CD4-positive, alpha-beta T cell treated with Interleukin-4 for 1 hour (primary cell): ENCODE measurements at places on chromosomes 12 and 14.

DNA sequence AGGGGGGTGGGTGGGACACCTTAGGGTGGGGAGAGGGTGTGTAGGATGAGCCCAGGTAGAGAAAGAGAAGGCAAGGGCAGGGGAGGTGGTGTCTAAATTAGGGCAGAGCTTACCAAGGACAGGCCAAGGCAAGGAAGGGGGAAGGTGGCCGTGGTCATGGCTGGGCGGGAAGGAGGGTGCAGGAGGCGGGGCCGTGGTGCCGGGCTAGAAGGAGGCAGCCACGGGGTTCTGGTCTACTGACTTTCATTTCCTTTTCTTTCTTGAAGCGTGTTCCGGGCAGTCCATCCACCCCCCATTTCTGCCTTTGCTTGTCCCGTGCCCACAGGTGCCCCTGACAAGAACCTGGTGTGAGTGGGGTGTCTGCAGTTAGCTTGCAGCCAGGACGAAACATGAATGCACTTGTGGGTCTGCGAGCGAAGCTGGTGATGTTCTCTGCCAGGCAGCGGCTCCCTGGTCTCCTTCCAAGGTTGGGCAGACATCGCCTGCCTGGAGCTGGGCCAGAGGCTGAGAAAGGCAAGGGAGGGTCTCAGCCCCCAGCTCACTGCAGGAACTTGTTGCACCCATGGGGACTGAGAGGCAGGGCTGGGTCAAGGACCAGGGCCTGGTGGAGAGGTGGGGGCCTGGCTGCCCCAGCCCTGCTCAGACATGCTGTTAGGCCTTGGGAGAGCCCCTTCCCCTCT is 58.2 kb downstream of the KIF26A start:
- no peak for DNase-seq

GRCh38 chr12:2607881-2608607 is 186.7 kb upstream of the FKBP4 start:
- DNase-seq, result no peak

DNA sequence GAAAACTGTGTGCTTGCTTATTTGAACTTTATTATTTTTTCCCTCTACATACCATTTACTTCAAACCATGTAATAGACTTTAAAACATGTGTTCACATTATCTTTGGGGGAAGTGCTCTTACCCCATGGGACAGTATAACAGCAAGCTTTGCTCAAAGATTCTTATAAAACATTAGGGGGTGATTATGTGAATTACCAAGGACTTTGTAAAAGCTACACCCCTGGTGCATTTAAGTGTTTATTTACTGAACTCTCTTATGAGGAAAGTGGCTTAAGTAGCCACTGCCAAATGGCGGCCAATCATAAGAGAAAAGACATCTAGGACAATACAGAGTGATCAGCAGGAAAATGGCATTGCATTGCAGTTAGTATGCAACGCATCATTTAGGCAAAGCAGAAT is 70.3 kb downstream of the CAPZA3 start:
- no peak for DNase-seq

DNA sequence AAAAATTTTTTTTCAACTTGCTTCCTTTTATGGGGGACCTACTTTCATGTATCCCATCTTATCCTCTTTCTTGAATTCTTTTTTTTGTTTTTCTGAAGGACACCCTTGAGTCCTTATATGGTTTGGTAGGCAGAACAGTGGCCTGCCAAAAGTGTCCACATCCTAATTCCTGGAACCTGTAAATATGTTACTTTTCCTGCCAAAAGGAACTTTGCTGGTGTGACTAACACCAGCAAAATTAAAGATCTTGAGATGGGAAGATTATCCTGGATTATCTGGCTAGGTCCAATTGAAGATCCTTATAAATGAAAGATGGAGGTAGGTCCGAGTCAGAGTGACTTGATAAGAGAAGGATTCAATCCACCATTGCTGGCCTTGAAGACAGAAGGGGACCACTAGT is 5.3 kb downstream of the NUBPL start:
- DNase-seq, result no peak

DNA sequence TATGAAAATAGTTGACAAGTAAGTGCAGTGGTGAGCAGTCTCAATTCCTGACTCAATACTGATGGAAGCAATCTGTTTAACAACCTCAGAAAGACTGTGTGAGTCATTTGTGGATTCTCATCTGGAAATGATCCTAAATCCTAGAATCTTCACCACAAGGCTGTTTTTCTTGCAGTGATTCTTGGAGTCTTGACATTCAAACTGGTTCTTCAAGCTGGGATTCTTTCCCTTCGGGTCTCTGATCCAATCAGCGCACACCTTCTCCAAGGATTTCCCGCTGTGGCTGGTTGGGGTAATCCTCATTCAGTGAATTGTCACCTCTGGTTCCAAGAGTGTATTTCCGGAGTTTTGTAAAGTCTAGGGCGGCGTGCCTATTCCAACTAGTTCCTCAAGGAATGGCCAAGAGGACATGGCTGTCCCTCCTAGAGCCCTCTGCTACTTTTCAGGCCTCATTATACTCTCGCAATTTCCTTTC is 37.7 kb upstream of the FOXJ2 start:
- DNase-seq, result no peak

GRCh38 chr14:105660816-105661531 is 134.6 kb downstream of the TMEM121 start:
- no peak for DNase-seq

GRCh38 chr12:112270673-112271072 is 111.6 kb downstream of the HECTD4 start:
- no peak for DNase-seq

DNA sequence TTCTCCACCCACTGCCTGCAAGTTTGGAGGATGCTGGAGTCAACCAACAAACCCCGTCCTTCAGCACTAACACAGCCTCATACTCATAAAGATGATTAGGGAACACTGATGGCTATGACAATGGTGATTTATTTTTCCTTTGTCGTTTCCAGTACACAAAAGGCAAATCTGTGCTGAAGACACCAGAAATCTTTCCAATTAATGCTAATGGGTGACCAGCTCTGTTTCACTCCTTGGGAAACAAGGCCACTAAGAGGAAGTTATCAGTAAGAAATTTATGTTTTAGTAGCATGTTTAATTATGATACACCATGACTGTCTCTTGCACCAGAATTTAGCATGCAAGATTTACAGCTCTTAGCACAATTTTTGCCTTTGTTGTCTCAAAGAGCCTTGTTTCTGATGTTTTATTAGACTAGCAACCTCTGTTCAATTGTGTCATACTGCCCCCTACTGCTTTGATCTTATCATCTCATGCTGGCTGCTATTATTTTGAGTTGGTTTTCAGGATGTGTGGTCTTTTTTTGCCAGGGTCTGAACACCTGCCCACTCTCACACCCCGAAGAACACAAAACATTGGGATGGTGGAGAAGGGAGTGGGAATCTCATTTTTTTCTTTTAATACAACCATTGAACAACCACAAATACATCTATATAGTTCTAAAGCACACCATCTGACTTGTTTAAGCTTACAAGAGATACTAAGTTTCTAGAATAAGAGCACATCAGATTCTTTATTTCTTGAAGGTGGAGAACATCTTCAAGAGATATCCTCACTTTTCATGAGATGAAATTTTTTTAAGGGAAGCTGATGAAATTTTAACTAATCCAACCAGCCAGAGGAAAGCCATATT is 160.9 kb downstream of the SPTSSA start:
- DNase-seq, result no peak

- no peak for DNase-seq
Observed at GRCh38 chr14:94884616-94885230, 114.8 kb upstream of the GSC start.

- DNase-seq, result no peak
Observed at GRCh38 chr12:124184456-124184855, 110.4 kb upstream of the RFLNA start.

DNA sequence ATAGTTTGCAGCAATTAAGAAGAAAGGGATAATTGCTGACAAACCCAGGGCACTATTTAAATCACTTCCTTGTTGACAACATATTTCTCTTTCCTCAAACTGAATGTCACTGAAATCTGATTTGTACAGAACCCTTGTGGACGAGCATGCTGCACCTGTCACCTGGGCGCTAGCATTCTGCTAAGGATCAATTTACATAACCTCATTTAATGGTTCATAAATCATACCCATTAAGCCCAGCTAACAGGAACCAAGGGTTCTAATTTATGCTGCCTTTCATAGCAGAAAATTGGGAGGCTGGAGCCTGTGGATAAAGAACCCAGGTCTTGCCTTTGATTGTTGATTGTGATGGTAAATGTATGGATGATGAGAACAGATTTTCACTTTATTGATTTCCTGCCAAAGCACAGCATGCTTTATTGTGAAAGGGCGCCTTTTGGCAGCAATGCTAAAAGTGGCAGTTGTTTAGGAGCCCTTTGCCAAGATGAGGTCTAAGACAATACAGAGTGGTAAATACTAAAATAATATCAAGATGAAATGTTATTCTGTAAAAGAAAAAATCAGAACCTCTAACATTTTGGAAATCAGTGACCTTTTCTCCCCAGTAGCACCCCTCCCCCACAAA is 95.4 kb downstream of the NKX2-1 start:
- no peak for DNase-seq

DNA sequence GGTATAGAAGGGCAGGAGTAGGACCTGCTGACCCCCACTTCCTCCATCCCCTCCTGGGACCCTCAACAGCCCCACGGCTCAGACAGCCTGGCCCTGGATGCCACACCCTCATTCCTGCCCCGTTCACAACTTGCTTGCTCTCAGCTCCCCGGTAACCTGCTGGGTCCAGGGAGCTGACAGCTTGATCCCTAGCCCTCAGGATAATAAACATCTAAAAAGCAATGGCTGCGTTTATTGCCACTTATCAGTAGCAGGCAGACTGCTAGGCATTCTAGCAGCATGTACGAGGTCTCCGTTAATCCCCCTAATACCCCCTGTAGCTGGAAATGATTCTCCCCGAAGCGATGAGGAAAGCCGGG is 24.3 kb upstream of the RPLP0 start:
- no peak for DNase-seq
